Esophagus squamous epithelium (tissue), 5 donors: ENCODE measurements at places on chromosomes 12 and 14.

- DNase-seq, result no peak
Measured at GRCh38 chr14:94632305-94632590, 20.1 kb downstream of the SERPINA3 start.

GRCh38 chr12:80443974-80444666, at the start of gene PTPRQ:
TSS of gene PTPRQ (plus strand) at chr12:80444235. CDS start at chr12:80444346, 111 bp downstream.
- no peak for DNase-seq

GRCh38 chr14:82449926-82450468, 916.3 kb upstream of the SEL1L start:
- no peak for DNase-seq

GRCh38 chr14:35292770-35293561, 784 bp downstream of the PSMA6 start:
- DNase-seq, result no peak

GRCh38 chr14:88516861-88517357, 37.9 kb downstream of the PTPN21 start:
- DNase-seq, result no peak

DNA sequence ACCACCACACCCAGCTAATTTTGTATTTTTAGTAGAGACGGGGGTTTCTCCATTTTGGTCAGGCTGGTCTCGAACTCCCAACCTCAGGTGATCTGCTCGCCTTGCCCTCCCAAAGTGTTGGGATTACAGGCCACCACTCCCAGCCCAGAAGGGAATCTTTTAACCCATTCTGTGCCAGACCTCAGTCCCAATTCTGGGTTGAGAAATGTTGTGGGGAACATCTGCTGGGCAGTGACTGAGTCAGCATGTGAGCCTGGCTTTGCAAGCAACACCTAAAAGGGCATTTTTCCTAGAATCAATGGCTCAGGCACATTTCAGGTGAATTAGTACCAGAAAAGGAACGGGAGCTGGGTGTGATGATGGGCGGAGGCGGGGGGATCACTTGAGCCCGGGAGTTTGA, 7.6 kb upstream of the SPATS2 start:
- no peak for DNase-seq

GRCh38 chr12:59041241-59042121, 121.2 kb upstream of the LRIG3 start:
- no peak for DNase-seq
